ENCODE measurements at places on chromosomes 7 and 10.

- no peak for DNase-seq
Measured at GRCh38 chr7:113404245-113404644, 285.9 kb upstream of the SMIM30 start.

- peak; percentile 31 for DNase-seq
Measured at GRCh38 chr7:31883761-31884164, 186.4 kb downstream of the PDE1C start.

GRCh38 chr7:132622081-132622480 is 45.8 kb upstream of the PLXNA4 start:
- no peak for DNase-seq

- DNase-seq, result no peak
Measured at GRCh38 chr7:69871213-69871885, 273.1 kb downstream of the AUTS2 start.

- peak; percentile 1 for DNase-seq
Measured at GRCh38 chr10:454860-455259, 234.6 kb downstream of the DIP2C start.

GRCh38 chr7:85052056-85052737 is 134.7 kb downstream of the SEMA3D start:
- DNase-seq, result no peak

GRCh38 chr10:75972491-75973276 is 541.3 kb downstream of the LRMDA start:
- DNase-seq, result peak; percentile 58

DNA sequence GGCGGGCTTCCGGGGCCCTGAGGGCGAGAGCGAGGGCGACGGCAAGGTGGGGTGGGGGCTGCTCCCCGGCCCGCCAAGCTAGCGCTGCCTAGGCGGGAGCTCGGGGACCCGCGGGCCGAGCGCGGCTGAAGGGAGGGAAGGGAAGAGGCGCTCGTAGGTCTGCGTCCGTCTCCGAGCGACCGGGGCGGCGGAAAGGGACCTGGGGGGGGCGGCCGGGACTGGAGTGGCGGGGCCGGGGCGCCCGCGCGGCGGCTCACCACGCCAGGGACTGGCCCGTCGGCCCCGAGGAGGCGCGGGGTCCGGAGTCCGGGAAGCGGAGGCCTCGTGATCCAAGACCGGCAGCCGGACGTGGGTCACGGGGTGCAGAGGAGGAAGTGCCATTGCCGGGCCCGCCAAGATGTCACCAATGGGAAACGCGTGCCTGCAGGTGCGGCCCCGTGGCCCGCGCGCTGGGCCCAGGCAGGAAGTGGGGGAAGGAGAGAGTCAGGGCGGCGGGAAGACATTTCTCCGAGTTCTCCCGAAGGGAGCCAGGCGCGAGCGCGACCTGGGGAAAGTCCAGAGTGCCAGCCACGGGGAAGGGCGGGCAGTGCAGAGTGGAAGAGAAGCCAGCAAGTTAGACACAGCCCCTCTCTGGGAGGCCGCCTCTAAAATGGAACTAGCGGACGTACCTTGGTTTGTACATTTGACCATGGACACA is 11.9 kb downstream of the HNRNPF start:
- peak; percentile 90 for DNase-seq

- no peak for DNase-seq
Measured at GRCh38 chr7:137870684-137871083, 23.9 kb upstream of the DGKI start.

DNA sequence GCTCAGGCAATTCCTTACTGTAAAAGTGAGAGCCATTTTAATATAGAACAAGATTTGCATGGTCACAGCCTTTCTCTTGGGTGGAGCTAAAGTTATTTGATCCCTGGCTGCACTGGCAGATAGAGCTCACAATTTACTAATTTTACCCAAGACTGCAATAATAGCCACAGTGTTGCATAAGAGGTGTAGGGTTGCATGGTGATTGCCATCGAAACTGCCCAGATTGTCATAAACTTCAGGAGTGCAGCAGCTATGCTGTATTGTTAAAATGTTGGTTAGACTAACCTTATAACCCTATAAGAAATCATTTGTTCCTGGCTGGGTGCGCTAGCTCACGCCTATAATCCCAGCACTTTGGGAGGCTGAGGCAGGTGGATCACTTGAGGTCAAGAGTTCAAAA is 50.0 kb downstream of the VCL start:
- DNase-seq, result no peak

DNA sequence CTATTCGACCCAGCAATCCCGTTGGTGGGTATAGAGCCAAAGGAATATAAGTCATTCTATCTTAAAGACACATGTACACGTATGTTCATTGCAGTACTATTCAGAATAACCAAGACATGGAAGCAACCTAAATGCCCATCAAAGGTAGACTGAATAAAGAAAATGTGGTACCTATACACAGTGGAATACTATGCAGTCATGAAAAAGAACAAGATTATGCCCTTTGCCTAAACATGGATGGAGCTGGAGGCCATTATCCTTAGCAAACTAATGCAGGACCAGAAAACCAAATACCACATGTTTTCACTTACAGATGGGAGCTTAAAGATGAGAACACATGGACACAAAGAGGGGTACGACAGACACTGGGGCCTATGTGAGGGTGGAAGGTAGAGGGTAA is 845.3 kb downstream of the TYW1 start:
- no peak for DNase-seq

GRCh38 chr10:107485019-107485418 is 320.5 kb upstream of the SORCS1 start:
- DNase-seq, result no peak

GRCh38 chr10:71856619-71857018 is 5.6 kb upstream of the PSAP start:
- DNase-seq, result no peak
